ENCODE measurements at places on chromosomes 3 and 15.

GRCh38 chr15:84582583-84583157 is 18.1 kb upstream of the ZSCAN2 start:
- no peak for DNase-seq

GRCh38 chr3:132396255-132396654 is 21.0 kb upstream of the DNAJC13 start:
- DNase-seq: no peak

DNA sequence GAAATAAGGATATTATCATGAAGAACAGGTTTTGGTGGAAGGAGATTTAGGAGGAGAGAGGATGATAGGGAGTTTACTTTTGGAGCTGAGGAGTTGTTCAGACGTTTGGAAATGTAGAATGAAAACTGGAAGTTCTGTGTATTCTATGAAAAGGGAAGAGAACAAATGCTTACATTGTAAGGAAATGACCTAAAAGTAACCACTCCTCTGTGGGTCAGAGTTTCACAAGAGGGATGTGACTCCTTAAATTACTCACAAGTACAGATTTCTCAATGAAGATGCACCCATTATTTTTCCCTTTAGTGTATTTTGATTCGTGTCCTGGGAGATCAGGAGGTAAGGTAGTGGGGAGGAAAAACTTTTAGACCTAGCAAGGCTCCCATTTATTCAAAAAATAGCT is 4.0 kb downstream of the RNF13 start:
- DNase-seq: no peak

GRCh38 chr3:185764163-185764979 is 60.5 kb downstream of the IGF2BP2 start:
- no peak for DNase-seq
